ENCODE measurements at places on chromosomes 1 and 21. TPM values are rescaled to one million over a fixed set of nuclear protein-coding genes. Genes with fewer than 3 reads are reported as not detected.

Gene KCNJ15
- 1.9 TPM for total RNA-seq

Gene BTG2
- 851 TPM for total RNA-seq

Gene LYST
- total RNA-seq, result 115 TPM

Gene ASCL5
- not detected for total RNA-seq

Gene PPM1J
- total RNA-seq, result 0.26 TPM

Gene KCNC4
- total RNA-seq, result 3.3 TPM

Gene NCAM2
- not detected for total RNA-seq

Gene TMEM240
- 1.00 TPM for total RNA-seq

Gene WNT9A
- not detected for total RNA-seq

Gene GNG4
- 0.12 TPM for total RNA-seq

Gene CELA3A
- total RNA-seq, result not detected

Gene SPATA6
- total RNA-seq, result 3.5 TPM

Gene CCDC185
- not detected for total RNA-seq

Gene PPIAL4G
- total RNA-seq, result 0.43 TPM

Gene MAGI3
- 0.61 TPM for total RNA-seq

Gene VWA1
- total RNA-seq, result not detected

Gene REG4
- total RNA-seq, result not detected

Gene LIN28A
- total RNA-seq, result not detected

Gene CYP4A22
- not detected for total RNA-seq

Gene AMY1B
- total RNA-seq, result not detected

Gene SLC50A1
- 33.5 TPM for total RNA-seq

Gene GALE
- total RNA-seq, result 12.8 TPM

Gene C1orf94
- not detected for total RNA-seq

Gene LRRC39
- total RNA-seq, result 3.2 TPM

Gene PRKAA2
- total RNA-seq, result not detected

Gene LRRN2
- total RNA-seq, result 0.10 TPM

Gene CENPL
- total RNA-seq, result 16.4 TPM

Gene PKN2
- total RNA-seq, result 40.8 TPM

Gene DNASE2B
- total RNA-seq, result not detected

Gene GRIK1
- total RNA-seq, result not detected

Gene HRNR
- total RNA-seq, result not detected

Gene RNU1-2
- total RNA-seq, result 2,937 TPM

Gene OR2L8
- total RNA-seq, result not detected

Gene TOR1AIP2
- total RNA-seq, result 74.2 TPM

Gene THEMIS2
- total RNA-seq, result 122 TPM

Gene CAMK2N1
- 1.6 TPM for total RNA-seq

Gene ATAD3C
- total RNA-seq, result 0.13 TPM

Gene ELAPOR1
- 6.3 TPM for total RNA-seq

Gene PRDM16
- total RNA-seq, result 0.25 TPM

Gene ICOSLG
- total RNA-seq, result 4.5 TPM

Gene ADCY10
- total RNA-seq, result 0.42 TPM

Gene WDR64
- not detected for total RNA-seq

Gene CFHR2
- not detected for total RNA-seq

Gene TRNP1
- total RNA-seq, result 0.18 TPM

Gene OR6K3
- not detected for total RNA-seq

Gene FALEC
- not detected for total RNA-seq

Gene UBXN10
- 3.5 TPM for total RNA-seq

Gene SEMA6C
- total RNA-seq, result 2.5 TPM

Gene MEGF6
- total RNA-seq, result 3.1 TPM

Data from natural killer cell (primary cell).